Liver (tissue), 10 donors: ENCODE measurements at places on chromosomes 4 and X. TPM values are rescaled to one million over a fixed set of nuclear protein-coding genes. Genes with fewer than 3 reads are reported as not detected.

DNA sequence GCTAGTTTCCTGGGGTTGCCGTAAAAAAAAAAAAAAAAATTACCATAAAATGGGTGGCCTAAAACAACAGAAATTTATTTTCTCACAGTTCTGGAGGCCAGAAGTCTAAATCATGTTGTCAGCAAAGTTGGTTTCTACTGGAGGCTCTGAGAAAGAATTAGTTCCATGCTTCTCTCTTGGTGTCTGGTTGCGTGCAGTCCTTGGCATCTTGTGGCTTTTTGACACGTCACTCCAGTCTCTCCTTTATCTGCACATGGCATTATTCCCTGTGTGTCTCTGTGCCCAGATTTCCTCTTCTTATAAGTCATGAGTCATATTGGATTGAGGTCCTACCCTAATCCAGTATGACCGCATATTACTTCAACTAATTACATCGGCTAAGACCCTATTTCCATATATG is 38.7 kb downstream of the SPATA4 start:
- DNase-seq, result no peak

DNA sequence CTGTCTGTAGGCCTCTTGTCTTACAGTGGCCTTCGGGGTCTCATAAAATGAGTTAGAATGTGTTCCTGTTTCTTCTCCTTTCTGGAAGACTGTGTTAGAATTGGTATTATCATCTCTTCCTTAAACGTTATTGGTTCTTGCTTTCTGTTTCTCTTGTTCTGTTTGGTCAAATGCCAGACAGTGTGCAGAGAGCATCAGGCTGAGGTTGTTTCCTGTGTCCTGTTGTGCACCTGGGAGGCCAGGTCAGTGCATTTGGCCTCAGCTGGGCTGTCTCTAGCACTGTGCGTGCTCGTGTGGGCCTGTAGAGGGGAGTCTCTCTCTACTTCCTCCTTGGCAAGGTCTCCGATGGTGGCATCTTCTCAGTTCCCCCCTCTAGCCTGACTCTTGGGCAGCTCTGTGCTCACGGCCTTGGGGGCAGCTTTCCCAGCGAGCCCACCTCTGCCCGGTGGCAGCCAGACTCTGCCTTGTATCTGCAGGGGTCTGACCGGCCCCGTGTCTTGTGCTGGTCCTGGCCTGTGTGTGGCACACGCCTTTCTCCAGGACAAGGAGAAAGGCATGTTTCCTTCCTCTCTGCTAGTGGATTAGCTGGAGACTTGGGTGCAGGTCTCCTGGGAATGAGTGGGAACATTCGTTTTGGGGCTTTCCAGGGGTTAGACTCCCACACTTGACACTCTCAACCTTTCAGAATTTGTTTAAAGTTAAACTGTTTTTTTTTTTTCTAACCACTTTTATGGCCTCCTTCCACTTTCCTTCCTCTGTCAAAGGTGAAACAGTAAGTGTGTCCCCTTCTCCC is 62.3 kb downstream of the FAM193A start:
- no peak for DNase-seq

GRCh38 chr4:178086320-178086719 is 644.1 kb upstream of the AGA start:
- no peak for DNase-seq

DNA sequence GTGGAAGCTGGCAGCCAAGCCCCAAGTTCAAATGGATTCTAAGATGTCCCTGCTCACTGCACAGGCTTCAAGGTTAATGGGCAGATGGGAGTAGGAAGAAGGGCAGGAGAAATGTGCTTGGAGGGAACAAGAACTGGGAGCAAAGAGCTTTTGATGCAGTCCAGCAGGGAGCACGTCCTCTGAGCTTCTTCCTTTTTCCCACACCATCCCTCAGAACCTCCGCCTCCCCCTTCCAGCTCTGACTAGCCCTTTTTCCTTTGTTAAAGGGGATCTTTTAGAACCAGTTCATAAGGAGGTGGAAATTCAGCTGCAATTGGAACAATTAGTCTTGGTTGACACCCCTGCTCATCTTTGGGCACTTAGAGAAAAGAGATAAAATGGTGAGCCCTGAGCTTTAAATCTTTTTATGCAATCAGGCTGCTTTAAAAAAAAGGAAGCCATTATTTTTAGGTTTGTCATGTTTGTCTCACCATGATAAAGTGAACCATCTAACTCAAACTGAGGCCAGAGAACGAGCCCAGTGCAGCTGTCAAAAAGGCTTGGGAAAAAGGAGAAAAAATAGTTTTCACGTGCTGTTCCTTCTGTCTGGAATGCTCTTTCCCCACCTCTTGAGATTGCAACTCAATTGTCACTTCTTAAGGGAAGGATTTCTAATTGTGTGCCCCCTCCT is 135.8 kb upstream of the IL1RAPL2 start:
- DNase-seq, result no peak

GRCh38 chr4:173522160-173522950 is 7.7 kb downstream of the HAND2 start:
- no peak for DNase-seq

DNA sequence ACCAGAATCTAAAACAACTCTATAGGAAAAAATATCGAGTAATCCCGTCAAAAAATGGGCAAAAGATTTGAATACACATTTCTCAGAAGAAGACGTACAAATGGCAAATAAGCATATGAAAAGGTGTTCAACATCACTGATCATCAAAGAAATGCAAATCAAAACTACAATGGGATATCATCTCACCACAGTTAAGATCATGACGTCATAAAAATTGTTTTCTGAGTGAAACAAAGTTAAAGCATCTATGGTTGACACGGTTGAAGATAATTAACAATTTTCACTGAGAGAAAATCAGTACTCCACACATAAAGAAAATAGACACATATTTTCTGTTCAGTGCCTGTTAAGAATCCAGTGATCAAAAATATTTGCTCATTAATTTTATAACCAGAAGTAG is 1010.8 kb upstream of the ADGRL3 start:
- DNase-seq, result no peak

DNA sequence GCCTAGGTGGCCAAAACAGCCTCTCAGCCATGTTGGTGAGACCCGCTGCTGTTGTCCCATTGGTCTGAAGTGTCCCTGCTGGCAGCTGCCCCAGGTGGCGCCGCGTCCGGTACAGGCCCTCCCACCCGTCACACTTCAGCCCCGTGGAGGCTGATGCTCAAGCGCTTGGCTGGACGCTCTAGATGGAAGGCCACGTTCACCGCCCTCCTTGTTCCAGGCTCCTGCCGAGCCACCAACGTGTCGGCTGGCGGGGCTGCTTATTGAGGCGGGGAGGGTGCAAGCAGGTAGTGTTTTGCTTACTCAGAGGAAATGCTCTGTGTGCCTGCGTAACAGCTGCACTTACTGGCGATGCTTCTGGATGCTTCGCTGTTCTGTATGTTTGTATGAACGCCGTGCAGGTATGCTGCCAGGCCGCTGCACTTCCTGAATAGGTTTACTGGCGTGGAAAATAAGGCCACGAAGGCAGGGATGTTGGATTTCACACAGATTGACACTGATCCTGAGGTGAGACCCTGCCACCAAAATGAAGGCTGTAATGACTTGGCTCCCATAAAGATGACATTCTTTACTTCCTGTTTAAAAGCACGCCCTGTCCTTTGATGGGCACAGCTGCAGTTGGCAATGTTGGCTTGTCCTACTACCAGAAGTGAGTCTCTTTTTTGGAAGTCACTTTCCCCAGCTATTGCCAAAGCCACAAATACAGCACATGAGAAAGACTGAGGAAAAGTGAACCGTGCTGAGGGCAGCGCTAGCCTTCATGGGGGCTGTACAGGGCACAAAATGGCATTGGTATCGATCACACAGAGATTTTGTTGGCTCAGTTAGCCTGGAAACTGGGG is 21.0 kb upstream of the CLCN4 start:
- DNase-seq, result no peak

- DNase-seq, result no peak
Observed at GRCh38 chr4:95084584-95084983, 326.8 kb downstream of the BMPR1B start.

The GAB3 gene
- total RNA-seq, result 10.4 TPM

DNA sequence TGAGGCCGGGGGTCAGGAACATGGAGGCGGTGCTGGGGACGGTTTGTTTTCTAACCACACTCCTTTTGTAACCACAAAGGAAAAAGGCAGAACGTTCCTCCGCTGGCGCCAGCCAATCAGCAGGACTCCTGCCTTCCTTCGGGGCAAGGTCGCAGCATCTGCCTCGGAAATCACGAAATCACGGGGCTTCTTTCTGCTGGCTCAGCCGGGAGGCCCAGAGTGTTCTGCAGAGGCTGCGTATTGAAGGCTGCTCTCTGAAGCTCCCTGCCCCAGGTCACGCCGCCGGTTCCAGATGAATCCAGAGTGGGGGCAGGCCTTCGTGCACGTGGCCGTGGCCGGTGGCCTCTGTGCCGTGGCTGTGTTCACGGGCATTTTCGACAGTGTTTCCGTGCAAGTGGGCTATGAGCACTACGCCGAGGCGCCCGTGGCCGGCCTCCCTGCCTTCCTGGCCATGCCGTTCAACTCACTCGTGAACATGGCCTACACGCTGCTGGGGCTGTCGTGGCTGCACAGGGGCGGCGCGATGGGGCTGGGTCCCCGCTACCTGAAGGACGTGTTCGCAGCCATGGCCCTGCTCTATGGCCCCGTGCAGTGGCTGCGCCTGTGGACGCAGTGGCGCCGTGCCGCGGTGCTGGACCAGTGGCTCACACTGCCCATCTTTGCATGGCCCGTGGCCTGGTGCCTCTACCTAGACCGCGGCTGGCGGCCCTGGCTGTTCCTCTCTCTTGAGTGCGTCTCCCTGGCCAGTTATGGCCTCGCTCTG is 9.4 kb downstream of the TMEM187 start:
- DNase-seq, result no peak

GRCh38 chr4:8871417-8872401 is at the start of gene HMX1:
Gene HMX1 (minus strand): TSS chr4:8871839. CDS start chr4:8871614, 225 bp downstream.
- no peak for DNase-seq

The ZDHHC9 gene
- total RNA-seq, result 10.2 TPM

- no peak for DNase-seq
Observed at GRCh38 chr4:157898836-157899605, 273.8 kb downstream of the GASK1B start.

- DNase-seq, result no peak
Observed at GRCh38 chr4:182643801-182644682, 273.1 kb downstream of the DCTD start.

DNA sequence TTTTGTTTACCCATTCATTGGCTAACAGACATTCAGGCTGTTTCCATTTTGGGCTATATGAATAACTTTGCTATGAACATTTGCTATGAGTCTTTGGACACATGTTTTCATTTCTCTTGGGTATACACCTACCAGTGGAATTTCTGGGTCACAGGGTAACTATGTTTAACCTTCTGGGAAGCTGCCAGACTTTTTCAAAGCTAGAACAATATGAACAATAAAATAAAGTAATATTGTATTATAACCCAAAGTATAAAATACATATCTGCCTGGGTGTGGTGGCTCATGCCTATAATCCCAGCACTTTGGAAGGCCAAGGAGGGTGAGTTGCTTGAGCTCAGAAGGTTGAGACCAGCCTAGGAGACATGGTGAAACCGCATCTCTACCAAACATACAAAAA is 90.6 kb downstream of the DLG3 start:
- no peak for DNase-seq

DNA sequence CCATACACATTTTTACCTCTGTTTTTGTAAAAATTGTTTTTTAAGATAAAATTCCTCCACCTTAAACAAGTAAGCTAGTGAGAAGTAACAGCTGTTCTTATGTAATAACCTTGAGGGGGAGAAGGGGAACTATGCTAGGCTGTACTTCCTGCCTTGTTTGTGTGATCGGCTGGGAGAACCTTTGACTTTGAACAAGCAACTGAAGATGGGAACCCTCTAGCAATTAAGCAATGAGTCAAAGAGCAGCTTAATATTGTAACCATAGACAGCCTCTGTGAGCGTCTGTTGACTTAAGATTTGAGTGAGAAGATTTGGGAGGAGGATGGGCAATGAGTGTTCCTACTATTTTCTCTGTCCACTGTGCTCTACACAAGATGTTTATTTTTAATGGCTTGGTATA is 135.1 kb downstream of the SCLT1 start:
- no peak for DNase-seq

The CTAG2 gene
- total RNA-seq, result not detected
